ENCODE measurements at places on chromosomes 5 and 9.

DNA sequence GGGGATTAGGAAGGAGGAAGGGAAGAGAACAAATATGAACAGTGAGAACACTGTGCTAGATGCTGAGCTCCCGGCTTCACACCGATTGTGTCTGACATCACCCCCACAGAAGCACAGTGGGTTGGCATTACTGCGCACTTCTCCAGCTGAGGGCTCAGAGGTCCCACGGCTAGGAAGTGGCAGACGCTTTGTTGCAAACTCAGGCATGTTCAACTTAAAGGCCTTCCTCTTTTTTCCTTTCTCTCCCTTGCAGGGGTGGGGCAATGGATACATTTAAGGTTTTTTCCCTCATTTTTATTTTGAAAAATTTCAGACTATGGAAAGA, 15.5 kb upstream of the SHB start:
- DNase-seq = no peak

DNA sequence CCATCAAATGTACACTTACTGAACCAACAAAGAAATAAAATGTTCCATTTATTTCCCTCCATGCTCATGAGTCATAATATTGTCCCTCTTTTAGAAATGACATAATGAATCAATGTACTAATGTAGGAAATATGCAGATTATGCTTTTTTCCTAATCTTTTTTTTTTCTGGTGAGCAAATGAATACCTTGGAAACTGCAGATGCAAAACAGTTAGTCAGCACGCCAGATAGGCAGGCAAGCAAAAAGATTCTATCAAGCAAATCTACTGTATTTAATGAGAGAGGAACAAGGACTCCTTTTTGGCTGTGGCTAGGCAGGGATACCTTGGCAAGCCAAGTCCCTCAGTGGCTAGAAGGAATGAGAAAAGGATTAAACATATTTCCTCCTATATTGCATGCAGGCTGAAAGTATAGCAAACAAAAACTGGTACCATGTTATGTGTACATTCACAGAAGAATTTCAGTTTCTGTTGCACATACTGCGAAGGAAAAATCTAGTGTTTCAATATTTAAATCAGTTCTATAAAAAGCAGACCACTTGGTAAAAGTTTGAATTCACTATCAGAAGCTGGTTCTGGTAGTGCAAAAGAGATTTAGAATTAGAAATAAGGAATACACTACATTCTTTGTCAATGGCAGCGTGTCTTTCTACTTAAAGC, 605.4 kb downstream of the TLE1 start:
- peak; percentile 16 for DNase-seq

DNA sequence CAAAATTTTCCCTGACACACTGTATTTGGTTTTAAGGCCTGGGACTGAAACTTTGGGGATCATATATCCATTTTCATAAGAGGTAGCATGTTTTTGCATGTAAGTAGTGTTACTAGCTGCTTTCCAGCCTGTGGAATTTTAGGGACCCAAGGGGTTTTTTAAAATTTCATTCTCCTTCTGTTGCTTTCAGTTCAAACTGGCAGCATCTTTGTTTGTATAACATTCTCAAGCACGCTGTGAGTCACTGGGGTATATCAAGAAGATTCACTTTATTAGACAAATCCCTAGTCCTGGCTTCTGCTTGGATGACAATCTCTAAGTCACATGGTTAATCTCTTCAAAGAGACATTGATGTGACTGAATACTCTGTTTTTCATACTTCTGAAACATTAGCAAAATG, 479.0 kb downstream of the CYLC2 start:
- no peak for DNase-seq

- no peak for DNase-seq
Observed at GRCh38 chr9:136001231-136001630, 40.1 kb upstream of the UBAC1 start.

Data from AG10803 (cell line).